ENCODE measurements at places on chromosomes 3 and 15.

DNA sequence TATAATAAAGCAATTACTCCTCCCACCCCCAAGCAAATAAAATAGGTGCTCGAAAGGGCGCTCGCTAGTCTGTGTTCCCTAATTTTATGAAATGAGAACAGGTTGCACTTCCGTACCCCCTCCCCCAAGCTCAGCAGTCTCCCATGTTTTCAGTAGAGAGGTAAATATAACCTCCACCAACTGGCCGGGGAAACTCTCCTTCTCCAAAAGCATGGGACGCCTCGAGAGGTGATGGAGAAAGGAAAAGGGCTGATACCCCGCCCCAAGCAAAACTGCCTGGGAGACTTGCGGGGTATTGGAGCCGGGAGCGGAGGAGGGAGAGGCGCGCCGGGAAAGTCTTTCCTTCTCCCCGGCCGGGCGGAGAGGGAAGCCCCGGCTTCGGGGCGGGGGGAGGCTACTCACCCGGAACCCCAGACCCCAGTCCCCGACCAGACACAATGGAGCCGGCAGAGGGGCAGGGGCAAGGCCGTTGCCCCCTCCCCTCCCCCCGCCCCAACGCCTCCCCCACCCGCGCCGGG is 605 bp downstream of the DCUN1D1 start:
- no peak for DNase-seq

DNA sequence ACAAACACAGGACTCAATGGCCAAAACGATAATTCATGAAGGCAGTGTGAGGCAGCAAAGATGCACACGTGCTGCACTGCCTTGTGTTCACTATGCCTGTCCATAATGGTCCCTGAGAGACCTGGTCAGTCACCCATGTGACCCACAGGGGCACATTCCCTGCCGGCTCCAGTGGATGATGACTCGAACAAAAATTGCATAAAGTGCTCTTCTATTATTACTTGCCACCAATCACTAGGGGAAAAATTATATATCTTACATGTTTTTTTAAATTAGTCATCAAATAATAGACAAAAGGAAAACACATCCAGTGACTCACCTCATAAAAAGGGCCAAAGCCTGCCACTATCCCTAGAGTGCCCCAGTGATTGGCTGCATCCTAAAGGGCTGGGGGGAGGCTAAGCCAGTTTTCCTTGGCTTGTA is 47.5 kb downstream of the UBP1 start:
- no peak for DNase-seq

- no peak for DNase-seq
Observed at GRCh38 chr3:8647137-8647985, 2.8 kb upstream of the SSUH2 start.

DNA sequence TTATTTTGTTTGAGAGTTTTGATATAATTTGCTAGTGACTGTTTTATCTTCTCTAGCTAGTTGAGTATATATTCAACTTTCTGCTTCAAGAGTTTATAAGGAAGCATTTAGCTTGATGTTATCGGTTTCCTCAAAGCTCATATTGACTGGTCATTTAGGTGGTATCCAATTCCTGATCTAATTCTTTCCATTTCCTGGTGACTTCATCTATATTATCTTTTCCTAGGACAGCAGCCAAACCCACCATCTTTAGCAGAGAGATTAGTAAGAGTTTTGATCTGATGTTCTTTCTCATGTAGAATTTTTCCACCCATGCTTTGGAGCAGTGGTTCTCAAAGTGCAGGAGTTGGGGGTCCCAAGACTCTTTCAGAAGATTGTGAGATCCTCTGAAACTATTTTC is 148.6 kb upstream of the STT3B start:
- DNase-seq: no peak

DNA sequence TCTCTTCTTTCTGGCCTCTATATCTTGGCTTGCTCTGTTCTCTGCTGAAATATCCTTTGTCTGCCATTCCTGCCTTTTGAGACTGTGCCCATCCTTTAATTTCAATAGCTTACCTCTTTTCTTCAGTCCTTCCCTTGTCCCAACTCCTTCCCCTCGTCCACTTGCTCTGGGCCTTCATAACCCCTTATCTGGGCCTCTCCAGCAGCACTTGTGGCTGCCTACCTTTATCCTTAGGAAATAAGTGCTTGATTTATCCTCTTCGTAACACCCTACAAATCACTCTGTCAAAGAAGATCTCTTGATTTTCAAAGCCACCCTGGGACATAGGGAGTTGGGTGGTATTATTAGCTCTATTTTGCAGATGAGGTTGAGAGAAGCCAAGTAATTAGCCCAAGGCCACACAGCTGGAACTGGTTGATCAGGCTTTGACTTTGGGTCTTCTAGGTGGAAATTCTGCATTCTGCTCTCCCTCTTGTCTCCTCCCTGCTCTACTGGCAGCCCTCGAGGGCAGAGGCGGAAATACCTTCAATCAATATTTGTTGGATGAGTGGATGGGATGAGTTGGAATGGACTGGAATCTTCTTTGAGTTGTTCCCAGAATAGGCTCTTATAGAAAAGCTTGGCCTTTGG is 84.0 kb upstream of the TLE3 start:
- no peak for DNase-seq

DNA sequence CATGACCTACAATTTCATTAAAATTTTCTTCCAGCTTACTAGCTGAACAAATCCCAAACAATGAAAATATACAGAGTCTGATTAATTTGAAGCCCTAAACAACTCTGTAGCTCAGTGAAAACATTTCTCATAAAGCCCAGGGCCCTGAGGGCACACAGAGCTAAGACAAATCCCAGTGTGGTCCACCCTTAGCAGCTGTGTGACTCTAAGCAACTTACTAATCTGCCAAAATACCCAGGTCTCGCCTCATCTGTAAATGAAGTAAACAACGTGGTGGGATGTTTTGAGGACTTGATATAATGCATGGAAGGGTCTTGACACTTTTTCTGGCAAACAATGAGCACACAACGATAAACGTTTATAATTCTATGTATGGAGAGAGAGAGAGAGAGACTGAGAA is 158.4 kb downstream of the FHIT start:
- no peak for DNase-seq

DNA sequence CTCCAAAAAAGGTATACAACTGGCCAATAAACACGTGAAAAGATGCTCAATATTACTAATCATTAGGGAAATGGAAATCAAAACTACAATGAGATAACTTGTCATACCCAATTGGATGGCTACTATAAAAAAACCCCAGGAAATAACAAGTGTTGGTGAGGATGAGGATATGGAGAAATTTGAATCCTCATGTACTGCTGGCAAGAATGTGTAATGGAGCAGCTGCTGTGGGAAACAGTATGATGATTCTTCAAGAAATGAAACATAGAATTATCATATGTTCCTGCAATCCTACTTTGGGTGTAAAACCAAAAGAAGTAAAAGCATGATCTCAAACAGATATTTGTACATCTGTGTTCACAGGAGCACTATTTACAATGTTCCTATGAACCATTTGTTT is 67.4 kb downstream of the RPLP1 start:
- no peak for DNase-seq

GRCh38 chr3:196931157-196931556 is 11.2 kb downstream of the NCBP2 start:
- no peak for DNase-seq

DNA sequence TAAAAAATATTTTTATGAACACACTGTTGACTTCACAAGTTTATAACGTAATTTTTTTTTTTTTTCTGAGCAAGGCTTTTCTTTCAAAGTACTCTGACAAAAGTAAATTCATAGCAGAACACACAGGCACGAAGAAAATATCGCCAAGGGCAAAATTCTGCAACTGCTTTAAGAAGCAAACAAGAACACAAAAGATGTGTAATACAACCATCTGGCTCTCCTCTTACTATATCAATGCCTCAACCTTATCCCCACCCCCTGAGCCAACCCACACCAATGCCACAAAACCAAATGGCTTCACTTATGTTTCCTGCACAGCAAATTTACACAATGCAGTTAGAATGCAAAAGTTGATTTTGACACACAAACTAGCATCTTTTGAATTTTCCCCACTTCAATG is 274.2 kb downstream of the FOXP1 start:
- DNase-seq: no peak

GRCh38 chr15:32898414-32898813 is 180.6 kb downstream of the GREM1 start:
- no peak for DNase-seq

Measured in NCI-H2029 (cell line).